ENCODE measurements at places on chromosomes 12 and 14. TPM values are rescaled to one million over a fixed set of nuclear protein-coding genes. Genes with fewer than 3 reads are reported as not detected.

The C12orf57 gene
- total RNA-seq, result 132 TPM

The PDZRN4 gene
- not detected for total RNA-seq

The RNU6-8 gene
- total RNA-seq, result not detected

The POTEG gene
- not detected for total RNA-seq

The PMCH gene
- total RNA-seq, result 9.6 TPM

The PTPRO gene
- 0.15 TPM for total RNA-seq

The CCDC198 gene
- total RNA-seq, result not detected

The CIROP gene
- total RNA-seq, result not detected

The GLIPR1L2 gene
- not detected for total RNA-seq

The PLA2G1B gene
- not detected for total RNA-seq

The MYF6 gene
- total RNA-seq, result not detected

The OR6C2 gene
- not detected for total RNA-seq

The RSRC2 gene
- total RNA-seq, result 113 TPM

The WIF1 gene
- not detected for total RNA-seq

The FAM216A gene
- total RNA-seq, result 23.1 TPM

The ADSS1 gene
- total RNA-seq, result 3.5 TPM

The LIN7A gene
- not detected for total RNA-seq

The TTC9 gene
- 7.8 TPM for total RNA-seq

The TRPV4 gene
- total RNA-seq, result not detected

The SART3 gene
- 99.7 TPM for total RNA-seq

The RTN1 gene
- not detected for total RNA-seq
